ENCODE measurements at places on chromosomes 5 and 9. TPM values are rescaled to one million over a fixed set of nuclear protein-coding genes. Genes with fewer than 3 reads are reported as not detected.

The FOXD4 gene
- total RNA-seq = not detected

The NKD2 gene
- 2.7 TPM for total RNA-seq

The PTTG1 gene
- total RNA-seq = 46.3 TPM

The FAM221B gene
- not detected for total RNA-seq

The LCN6 gene
- total RNA-seq = not detected

The NOXA1 gene
- 3.1 TPM for total RNA-seq

The CLIC3 gene
- total RNA-seq = 160 TPM

The JAKMIP2 gene
- not detected for total RNA-seq

The FBP2 gene
- 1.5 TPM for total RNA-seq

The SLC36A3 gene
- total RNA-seq = not detected

The PCDHGA11 gene
- total RNA-seq = 6.9 TPM

The TTC23L gene
- 3.2 TPM for total RNA-seq

The TMEM232 gene
- 0.65 TPM for total RNA-seq

The GABRA1 gene
- total RNA-seq = not detected

The PCDHGA8 gene
- 1.5 TPM for total RNA-seq

The AGXT2 gene
- not detected for total RNA-seq

The SLC6A18 gene
- total RNA-seq = not detected

The ZSWIM6 gene
- total RNA-seq = 7.1 TPM

The HTR1A gene
- not detected for total RNA-seq

The OR13C5 gene
- not detected for total RNA-seq

The PCDHAC1 gene
- total RNA-seq = not detected

The IL9 gene
- not detected for total RNA-seq

The PCDHB3 gene
- 1.6 TPM for total RNA-seq

The C5 gene
- total RNA-seq = 3.3 TPM

The SLC45A2 gene
- 0.80 TPM for total RNA-seq

The LSM11 gene
- 3.8 TPM for total RNA-seq

The CD72 gene
- total RNA-seq = 5.6 TPM

The CBY3 gene
- total RNA-seq = not detected

The MEGF9 gene
- total RNA-seq = 57.8 TPM

The DAB2 gene
- total RNA-seq = 23.0 TPM

The CHD1 gene
- 40.8 TPM for total RNA-seq

The PANK3 gene
- total RNA-seq = 46.2 TPM

The ACER2 gene
- total RNA-seq = 21.4 TPM

The IFNA5 gene
- not detected for total RNA-seq

The SLCO6A1 gene
- not detected for total RNA-seq

The HAVCR2 gene
- total RNA-seq = 6.1 TPM

The FSD1L gene
- total RNA-seq = 2.2 TPM
